ENCODE measurements at places on chromosomes 2 and 18.

DNA sequence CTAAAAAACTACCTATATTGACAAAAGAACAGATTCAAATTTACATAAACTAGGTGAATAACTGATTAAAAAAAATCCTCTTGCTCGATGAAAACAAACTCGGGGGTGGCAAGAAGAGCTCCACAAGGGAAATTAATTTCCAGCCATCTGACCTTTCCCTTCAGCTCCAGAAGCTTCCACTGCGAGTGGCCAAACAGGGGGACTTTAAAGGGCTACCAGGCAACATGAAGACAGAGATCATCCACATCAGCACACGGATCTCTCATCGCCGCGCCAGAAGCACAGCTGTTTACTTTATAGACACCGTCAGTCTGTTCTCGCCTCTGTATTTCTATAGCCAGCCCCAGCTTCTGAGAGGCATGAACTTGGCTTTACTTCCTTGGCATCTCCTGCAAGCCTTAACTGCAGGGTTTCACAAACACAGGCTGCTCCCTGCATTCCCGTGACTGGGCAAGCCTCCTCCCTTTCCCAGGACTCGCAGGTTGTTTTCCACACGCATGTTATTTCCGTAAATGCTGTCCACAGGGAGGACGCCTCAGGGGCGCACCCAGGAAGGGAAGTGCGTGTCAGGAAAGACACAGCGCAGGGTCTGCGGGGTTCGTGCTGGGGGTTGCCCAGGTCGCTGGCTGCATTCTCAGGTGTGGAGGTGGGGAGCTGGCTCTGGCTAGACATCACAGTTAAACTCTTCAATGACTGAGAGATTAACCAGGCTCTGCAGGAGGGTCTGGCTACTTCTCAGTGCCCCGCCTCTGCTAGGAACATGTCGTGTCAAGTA is 85.0 kb downstream of the USP40 start:
- DNase-seq = no peak

DNA sequence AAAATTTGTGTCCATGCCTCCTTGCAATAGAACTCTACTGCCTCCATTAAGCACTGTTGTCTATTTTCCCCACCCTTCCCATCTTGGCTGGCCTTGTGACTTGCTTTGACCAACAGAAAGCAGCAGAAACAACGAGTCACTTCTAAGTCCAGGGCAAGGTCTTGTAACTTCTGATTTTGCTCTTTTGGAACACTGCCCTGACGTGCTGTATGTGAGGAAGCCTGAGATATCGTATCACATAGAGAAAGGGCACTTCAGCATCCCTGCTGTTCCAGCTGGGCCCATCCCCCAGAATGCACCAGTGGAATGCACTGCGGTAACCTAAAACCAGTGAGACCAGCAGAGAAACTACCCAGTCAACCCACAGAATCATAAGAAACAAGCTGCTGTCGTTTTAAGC is 28.1 kb downstream of the NCKAP1 start:
- peak; percentile 65 for DNase-seq

DNA sequence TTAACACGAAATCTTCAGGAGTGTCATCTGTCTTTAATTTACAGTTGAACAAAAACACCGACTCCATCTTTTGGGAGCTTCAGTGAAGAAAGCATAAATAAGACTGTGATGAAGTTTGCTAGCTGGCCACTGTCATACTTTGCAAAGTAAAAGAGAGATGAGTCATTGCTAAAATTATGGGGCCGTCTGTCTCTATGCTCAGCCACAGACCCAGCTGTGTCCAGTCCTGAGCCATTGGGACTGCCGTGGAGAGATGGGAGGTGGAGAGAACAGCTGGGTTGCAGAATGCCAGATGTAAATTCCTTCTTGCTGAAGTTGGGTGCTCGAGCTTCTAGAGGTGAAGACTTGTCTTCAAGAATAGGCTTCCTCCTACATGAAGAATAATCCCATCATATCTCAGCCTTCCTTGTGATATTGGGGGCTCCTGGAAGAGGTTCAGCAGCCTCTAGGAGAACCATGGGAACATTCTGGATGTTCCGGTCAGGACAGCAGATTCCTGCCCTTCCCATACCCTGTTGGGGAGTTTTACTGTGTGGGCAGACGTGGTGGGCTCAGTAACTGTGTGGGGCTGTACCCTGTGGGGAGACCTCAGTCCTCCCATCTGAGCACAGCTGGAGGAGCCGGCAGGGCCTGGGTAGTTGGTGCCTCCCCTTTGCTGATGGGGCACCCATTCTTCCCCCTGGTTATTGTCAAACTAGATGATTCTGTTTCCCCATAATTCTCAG is 71.1 kb downstream of the LDLRAD4 start:
- no peak for DNase-seq

- no peak for DNase-seq
These were observed 92.3 kb upstream of the UPP2 start for GRCh38 chr2:158009399-158009798.

Data from neural progenitor cell (in vitro differentiated cells).